ENCODE measurements at places on chromosomes 3 and 15.

DNA sequence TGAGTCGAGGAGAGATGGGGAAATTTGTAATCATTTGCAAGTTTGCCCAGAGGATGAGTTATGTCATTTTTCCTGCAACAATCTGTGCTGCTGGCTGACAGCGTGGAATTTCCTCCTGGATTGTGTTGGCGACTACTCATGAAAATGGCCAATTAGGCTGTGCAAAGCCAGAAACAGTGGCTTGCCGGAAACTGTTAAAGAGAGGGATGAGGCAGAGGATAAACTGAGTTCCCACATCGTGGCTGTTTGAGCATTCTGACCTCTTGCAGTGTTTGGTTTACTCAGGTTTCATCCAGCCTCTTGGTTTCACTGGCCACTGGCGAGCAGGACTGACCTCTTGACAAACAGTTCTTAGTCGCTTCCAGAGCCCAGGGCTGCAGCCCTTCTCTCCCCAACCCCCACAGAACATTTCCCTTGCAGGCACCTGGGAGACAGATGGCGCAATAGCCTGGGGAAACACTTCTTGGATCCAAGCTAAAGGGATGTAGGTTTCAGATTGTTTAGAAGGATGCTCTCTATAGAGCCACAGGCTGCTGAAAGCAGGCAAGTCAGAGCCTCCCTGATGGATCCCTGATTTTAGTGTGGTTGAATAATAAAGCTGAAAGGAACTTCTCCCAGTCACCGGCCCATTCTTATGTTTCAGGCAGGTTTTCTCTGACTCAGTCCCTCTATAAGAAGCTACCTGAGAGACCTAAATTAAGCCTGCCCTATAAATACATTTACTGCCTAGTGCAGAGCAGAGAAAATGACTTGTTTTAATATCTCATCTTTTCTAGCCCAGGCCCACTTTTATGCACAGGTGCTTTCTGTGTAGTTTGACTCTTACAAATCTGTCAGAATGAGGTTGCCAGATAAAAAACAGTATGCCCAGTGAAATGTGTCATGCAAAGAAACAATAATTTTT is 92.8 kb upstream of the UBE2E1 start:
- DNase-seq = no peak

DNA sequence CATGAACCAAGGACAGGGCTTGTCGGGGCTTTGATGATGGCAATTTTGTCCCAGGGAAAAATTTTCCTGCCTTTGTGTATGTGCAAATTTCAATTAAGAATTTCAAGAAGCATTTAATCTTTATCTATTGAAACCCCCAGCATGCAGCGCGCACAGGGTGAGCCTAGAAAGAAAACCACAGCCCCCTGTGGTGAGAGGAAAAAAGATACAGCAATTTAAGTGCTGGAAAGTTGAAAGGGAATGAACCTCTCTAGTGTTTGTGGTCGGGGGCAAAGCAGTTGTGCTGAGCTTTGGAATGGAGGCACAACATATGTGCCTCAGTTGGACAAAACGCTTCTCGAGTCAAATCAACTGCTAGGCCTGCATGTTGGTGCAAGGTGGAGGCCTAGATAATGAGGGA is 111.8 kb upstream of the C15orf61 start:
- DNase-seq = no peak

DNA sequence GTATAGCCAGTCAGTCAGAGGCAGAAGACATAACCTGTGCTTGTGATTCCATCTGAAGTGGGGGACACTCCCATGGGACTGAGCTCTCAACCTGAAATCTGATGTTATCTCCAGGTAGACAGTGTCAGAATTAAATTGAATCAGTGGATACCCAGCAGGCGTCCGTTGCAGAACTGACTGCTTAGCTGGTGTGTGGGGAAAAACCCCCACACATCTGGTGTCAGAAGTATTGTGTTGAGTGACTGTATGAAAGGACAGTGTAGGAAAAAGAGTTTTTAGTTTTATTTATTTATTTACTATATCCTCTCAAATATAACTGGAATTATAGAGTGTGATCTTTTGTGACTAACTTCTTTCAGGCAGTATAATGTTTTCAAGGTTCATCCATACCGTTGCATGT is 10.4 kb downstream of the KPNA4 start:
- no peak for DNase-seq

DNA sequence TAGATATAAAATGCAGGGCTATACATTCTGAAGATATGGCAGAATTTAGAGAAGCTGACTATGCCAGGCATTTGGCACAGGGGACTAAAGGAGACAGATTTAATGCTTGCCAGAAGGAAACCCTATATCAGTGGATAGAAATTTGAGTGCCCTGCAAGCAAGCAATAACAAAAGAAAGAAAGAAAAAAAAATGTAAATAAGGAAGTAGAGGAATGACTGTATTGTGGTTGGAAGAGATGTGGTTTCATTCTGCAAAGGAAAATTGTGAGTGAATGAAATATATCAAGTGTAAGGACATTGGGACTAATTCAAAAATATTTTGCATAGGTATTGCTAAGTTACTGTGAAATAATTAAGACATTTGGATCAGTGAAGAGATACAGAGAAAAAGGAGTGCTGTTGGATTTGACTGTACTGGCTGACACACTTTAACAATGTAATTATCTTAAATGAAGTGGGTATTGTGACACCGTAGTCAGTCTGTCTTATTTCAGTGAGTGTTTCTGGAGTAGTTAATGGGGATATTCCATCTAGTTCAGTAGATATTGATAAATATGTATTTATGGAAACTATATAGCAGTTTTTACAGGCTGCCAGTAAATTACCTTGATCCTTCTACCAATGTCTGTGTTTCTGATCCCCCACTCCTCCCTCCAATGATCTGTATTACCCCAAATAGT is 418.2 kb downstream of the CNTN4 start:
- DNase-seq = no peak

GRCh38 chr3:175605851-175606250 is 746.7 kb downstream of the NAALADL2 start:
- DNase-seq = no peak

GRCh38 chr15:91488452-91488851 is 365.1 kb upstream of the SLCO3A1 start:
- no peak for DNase-seq

- DNase-seq = no peak
Measured at GRCh38 chr3:28841441-28841840, 439.4 kb upstream of the RBMS3 start.

- no peak for DNase-seq
Measured at GRCh38 chr3:63927422-63928280, 15.5 kb upstream of the SCAANT1 start.

- DNase-seq = no peak
Measured at GRCh38 chr15:95559875-95560394, 770.6 kb upstream of the NR2F2 start.

GRCh38 chr3:10471054-10471688 is 34.2 kb downstream of the ATP2B2 start:
- DNase-seq = no peak

DNA sequence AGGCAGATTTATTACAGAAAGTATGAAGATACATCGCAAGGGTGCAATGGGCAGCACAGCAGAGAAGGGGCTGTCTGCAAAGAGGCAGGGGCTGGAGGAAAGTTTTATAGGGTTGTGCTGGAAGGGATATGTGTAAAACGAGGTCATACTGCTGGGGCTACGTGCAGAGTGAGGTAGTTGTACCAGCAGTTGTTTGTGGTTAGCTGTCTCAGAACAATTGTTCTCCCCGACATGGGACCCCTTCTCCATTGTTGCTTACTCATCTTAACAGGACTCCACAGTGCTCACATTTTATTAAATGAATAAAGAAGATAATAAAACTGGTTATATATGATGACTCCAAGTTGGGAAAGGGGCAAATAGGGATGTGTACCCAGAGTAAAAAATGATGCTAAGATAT is 49.4 kb downstream of the GTPBP8 start:
- no peak for DNase-seq

DNA sequence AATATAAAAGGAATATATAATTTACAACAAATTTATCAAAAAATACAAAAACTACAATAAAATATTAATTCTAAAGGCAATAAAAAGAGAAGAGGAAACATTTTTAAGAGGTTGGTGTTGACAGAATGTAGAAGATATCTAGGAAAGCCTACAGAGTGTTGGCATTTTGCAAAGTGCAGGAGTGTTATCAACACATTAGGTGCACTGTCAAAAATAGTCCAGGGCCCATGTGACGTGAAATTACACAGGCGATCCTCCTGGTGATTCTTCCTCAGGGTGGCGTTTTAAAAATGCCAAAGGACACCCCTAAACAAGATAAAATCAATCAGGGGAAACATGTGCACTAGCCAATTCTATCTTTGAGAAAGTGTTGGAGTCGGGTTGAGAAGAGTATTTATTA is 222.7 kb downstream of the ARPP21 start:
- DNase-seq = no peak

GRCh38 chr15:96207377-96208006 is 123.0 kb upstream of the NR2F2 start:
- DNase-seq = no peak

GRCh38 chr3:46700772-46701171 is 420 bp upstream of the TMIE start:
- DNase-seq = no peak

- DNase-seq = no peak
Measured at GRCh38 chr3:101995371-101996046, 146.2 kb downstream of the NFKBIZ start.

- no peak for DNase-seq
Measured at GRCh38 chr15:99509686-99510461, 55.9 kb upstream of the MEF2A start.

DNA sequence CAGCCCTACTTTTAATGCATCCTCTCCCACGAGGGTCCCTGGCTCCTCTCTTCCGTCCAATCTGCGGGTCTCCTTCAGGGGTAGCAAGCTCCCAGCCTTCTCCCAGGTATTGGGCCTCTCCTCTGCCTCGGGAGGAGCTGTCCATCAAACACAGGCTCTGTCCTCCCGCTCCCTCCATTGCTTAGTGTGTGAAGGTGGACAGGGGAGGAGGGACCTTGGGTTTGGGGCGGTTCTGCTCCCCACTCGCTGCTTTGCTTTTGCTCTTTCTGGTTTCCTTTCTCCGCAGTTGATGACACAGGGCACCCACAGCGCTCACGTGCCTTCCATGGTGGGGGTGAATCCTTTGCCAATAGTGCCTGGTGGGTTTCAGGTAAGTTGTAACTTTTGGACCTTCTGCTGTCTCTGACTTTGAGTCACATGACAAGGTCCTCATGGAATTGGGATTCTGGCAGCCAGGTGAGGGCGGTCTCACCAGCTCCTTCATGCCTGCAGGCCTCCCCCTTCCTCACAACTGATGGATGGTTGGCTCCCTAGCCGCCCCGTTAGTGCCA is 18.9 kb downstream of the MUC20 start:
- DNase-seq = no peak

DNA sequence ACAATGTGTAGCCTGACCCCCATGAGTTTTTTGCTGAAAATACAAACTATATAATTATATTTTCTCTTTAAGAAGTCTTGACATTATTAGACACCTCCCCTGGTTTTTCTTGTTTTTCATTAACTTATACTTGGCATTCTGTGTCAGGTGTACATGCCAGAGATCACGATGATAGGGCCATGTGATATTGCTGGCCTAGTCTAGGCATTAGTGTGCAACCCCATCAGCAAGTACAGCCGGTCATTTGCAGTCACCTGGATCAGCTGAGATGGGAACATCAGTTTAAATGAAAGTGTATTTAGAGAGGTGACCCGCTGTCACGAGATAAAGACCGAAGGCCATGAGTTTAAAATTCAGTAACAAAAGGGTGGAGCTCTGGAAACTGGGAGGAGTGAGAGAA is 12.6 kb upstream of the SPPL2A start:
- no peak for DNase-seq

- DNase-seq = no peak
Measured at GRCh38 chr15:97688886-97689285, 271.6 kb upstream of the ARRDC4 start.

- no peak for DNase-seq
Measured at GRCh38 chr15:48145923-48146322, 25.1 kb downstream of the SLC24A5 start.

GRCh38 chr3:69325151-69325550 is 60.7 kb downstream of the FRMD4B start:
- no peak for DNase-seq

DNA sequence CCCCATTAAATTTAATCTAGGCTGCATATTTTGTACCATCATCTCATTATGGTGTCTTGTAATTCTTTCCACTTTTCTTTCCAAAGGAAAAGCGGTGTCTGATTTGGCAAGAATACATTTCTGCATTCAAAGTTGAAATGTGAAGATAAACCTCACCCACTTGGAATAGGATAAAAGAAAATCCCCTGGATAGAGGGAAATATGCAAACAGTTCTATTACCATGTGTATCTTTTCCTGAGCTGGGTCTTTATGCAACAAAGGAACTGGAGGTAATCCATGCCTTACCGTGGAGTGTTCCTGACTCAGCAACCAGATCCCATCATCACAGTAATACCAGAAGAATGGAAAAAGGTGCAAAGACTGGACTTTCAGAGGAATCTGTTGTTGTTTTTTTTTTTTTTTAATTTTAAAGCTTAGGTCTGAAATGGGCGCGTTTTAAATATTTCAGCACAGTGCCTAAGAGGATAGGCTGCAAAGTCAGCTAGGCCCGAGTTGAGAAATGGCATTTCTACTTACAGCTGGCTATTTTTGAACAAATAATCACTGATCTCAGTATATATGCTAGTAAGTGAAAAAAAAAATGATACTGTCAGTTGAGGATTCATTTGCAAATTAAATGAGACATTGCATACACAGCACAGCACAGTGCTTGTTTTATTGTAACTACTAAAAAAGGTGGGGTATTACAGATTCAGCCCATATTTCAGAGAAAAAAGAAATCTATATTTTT is 55.5 kb upstream of the ADAMTS9 start:
- DNase-seq = no peak

- DNase-seq = no peak
Measured at GRCh38 chr3:16378920-16379319, 113.9 kb downstream of the OXNAD1 start.

DNA sequence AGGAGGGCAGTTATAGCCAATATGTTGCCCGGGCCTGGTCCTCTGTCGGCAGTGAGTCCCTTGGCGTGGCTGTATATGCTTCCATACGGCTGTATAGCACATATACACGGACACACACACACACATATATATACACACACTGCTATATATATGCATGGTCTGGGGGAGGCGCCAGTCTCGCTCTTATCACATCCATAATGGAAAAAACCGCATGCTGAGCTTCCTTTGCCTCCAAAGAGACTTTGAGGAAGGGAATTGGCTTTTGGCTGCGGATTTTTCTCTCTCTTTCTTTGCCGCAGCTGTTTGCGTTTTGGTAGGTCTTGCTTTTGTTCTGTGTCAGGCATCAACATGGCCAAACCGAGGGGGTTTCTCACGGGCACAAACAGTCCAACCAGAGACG is 11.3 kb upstream of the TMEM115 start:
- DNase-seq = no peak

DNA sequence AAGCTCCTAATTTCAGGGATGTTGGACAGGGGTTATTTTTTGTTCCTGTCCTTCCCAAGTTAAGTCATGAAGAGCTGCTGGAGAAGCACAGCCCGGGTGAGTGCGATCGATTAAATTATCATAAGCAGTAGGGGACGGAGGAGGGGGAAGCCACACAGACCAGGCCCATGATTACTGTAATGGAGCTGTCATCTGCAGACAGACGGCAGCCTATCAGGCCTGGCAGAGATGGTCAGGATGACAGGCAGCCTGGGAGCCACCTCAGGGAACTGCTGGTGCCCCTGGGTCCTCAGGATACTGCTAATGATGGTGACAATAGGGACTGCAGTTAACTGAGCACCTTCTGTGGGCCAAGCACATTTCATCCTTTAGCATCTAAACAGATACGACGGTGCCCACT is 147.7 kb downstream of the RAB11A start:
- DNase-seq = no peak
